Activated T-helper 1 cell treated with anti-CD3 and anti-CD28 coated beads, Interleukin-2, amount 50 U/mL, for 16 hours (primary cell): ENCODE measurements at places on chromosomes 1 and 21.

- no peak for DNase-seq
Measured at GRCh38 chr1:22677931-22678896, 25.2 kb downstream of the C1QB start.

- DNase-seq, result no peak
Measured at GRCh38 chr1:240190881-240191401, 99.3 kb downstream of the FMN2 start.

DNA sequence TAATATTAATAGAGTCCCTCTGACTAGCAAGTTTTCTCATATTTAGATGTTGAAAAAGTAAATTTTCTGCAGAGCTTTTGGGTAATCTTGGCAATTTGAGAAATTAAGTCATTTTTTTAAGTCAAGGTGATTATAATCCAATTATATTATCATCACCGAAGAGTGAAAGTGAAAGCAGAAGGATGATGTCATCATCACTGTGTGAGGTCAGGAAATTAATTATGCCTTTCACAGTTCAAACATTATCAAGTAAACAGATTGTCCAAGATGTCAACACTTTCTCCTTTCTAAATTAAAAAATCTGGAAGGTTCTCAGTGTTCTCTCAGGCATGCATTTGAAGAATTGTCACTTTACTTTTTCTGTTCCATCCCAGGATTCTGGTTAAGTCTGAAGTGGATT lies 296.0 kb downstream of the TBX15 start:
- DNase-seq, result no peak

DNA sequence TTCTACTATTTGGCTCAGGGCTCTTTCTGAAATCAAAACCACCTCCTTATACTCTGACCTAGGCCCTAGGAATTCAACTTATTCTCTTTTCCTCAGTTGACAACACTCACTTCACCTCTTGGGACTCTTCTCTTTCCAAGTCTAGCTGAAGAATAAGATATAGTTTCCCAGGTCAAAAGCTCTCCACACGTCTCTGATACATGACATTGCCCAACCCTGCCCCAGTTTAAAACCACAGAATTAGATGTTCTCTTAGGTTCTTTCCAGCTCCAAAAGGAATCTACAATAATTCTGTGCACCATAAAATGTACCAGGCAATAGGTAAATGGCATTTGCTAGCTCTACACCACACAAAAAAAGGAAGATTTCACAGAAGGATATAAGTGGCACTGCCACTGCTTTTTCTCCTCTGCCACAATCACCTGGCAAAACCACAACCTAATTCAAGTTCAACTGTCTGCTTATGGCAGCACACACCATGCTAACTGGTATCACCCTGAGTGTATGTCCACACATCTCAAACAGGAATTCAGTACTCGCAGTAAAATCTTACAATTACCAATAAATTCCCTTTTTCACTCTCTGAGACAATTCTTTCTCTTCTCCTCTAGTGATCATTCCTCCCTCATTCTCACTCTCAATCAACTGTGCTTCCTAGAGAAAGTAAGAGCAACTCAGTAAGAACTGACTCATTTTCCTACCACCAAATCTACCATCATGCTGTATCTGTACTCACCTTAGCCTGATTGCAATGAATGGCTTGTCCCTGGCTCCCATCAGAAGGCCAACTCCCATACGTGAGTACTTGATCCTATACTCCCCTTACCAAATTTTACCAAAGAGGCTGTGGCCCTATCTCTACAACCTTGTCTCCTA lies 27.3 kb downstream of the ZBTB8OS start:
- DNase-seq, result no peak

DNA sequence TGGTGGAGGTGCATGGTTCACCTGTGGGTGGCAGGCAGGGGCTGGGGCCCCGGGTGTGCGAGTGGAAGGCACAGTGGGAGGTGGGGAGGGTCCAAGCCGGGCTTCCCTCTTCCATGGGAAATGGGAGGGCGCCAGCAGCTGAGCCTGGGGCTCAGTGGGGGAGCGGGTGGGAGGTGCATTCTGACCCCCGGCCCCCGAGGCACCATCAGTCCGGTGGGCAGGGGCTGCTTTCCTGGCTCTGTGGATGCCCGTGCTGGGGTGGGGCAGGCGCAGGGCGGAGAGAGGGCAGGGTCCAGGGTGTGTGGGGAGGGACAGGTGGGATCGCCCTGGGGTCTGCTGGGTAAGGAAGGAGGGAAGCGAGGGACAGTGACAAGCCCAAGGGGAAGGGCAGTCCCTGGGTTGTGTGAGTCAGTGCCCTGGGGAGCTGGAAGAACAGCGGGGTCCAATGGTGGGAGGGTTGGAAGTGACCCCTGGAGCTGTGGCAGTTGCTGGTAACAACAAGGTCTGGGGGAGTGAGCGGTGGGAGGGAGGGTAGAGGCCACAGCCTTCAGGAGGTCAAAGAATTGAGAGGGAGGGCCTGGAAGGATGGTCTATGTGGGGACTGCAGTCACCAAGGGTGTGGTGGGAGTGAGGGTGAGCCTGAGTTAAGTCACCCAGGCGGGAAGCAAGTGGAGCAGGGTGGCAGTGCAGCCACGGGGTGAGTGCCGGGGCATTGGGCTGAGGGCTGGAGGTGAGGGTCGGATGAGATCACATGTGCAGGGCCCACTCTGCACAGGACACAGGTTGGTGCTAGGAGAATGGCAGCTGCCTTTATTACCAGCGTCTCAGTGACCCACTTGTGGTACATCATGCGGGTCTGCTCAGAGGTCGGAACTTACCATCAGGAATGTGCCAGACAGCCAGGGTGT lies 29.6 kb downstream of the LHX4 start:
- DNase-seq, result no peak

DNA sequence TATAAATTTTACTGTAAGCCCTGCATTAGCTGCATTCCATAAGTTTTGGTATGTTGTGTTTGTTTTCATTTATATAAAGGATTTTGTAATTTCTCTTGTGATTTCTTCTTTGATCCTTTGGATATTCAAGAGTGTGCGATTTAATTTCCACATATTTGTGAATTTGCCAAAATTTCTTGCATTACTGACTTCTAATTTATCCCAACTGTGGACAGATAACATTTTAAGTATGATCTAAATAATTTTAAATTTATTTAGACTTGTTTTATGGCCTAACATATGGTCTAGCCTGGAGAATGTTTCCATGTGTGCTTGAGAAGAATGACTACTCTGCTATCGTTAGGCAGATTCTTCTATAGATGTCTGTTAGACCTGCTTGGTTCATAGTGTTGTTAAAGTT lies 23.2 kb downstream of the RPE65 start:
- no peak for DNase-seq

GRCh38 chr1:41882068-41882477 lies 36.6 kb downstream of the HIVEP3 start:
- no peak for DNase-seq

- DNase-seq, result peak; percentile 79
Measured at GRCh38 chr1:151594143-151594625, 17.7 kb upstream of the SNX27 start.

GRCh38 chr1:219726480-219727272 lies 113.8 kb upstream of the ZC3H11B start:
- DNase-seq, result no peak

GRCh38 chr1:12195416-12195815 lies 28.6 kb downstream of the TNFRSF1B start:
- no peak for DNase-seq

DNA sequence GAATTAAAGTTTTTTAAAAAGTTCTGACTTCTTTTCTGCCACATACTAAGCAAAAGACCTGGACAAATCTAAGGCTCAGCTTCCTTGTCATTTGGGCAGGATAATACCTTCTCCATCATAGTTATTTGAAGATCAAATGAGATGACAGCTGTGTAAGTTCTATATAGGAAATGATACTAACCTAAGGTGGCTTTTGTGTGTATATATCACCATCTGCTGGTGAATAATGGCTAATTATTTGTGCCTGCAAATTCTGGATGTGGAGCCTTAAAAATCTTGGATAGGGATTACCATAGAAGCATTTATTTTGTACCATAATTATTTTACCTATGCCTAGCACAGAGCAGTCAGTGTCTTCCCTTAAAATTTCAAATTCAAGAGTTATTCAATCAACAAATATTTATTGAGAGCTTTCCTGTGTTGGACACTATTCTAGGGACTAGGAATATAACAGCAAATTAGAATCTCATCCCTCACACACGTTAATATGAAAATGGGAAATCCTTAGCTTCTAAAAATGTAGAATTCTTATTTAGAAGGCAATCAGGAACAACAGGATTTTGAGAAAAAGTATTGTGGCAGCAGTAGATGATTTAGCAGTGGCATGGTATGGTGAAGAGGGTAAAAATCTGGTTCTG lies 89.8 kb downstream of the TMEM200B start:
- no peak for DNase-seq

DNA sequence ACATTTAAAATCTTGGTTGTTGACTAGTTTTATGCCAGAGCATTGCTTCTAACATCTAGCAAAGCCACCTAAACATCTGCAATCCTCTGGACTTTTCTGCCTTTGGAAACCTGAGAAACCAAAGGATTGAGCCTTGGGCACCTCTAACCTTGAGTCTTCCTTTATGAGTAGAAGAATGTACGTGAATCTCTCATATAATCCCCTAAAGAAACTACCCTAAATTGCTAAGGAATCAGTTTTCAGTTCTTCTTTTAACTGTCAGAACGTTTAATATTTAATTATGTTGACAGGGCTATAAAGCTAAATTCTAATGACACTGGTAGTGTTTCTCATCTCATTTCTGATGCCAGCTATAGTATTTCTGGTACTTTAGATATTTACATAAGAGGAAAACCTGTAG lies 997.3 kb downstream of the AMY1C start:
- DNase-seq, result no peak

GRCh38 chr1:234094172-234094571 lies 189.7 kb downstream of the SLC35F3 start:
- no peak for DNase-seq

DNA sequence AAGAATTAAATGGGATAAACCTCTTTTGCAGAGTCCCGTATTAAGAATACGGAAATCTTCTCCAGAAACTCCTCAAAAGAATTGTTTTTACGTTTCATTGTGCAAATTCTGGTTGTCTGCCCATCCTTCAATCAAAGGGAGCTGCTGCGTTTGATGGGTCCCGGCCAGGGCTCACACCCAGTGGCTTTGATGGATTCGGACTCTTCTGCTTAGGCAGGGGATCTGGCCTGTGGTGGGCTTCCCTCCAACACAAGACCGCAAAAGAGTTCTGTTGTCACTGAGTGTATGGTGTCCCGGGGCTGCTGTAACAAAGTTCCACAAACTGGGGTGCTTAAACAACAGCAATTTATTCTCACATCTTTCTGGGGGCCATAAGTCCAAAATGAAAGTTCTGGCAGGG lies 402.0 kb downstream of the PCP4 start:
- no peak for DNase-seq

- DNase-seq, result no peak
Measured at GRCh38 chr1:83764209-83764608, 234.7 kb downstream of the TTLL7 start.

DNA sequence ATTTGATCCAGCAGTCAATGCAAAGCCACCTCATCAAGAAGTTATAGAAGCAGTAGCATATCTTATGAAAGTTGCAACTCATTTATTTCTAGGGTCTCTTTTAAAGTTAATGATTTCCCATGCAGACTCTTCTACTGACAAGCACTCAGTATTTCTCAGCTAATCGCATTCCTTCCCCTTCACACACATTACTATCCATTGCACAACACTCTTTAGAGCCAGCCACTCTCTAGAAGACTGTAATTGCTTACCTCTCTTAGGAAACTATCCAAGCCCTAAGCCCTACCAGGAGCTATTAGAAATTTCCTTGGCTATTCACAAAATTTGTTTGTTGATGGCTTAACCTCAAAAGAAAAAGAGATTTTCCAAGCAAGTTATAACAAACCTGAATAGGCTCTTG lies 106.0 kb downstream of the ADAMTS1 start:
- DNase-seq, result no peak
